ENCODE measurements at places on chromosomes 6 and 20.

GRCh38 chr6:130882370-130882769 is 55.2 kb downstream of the SMLR1 start:
- no peak for DNase-seq

DNA sequence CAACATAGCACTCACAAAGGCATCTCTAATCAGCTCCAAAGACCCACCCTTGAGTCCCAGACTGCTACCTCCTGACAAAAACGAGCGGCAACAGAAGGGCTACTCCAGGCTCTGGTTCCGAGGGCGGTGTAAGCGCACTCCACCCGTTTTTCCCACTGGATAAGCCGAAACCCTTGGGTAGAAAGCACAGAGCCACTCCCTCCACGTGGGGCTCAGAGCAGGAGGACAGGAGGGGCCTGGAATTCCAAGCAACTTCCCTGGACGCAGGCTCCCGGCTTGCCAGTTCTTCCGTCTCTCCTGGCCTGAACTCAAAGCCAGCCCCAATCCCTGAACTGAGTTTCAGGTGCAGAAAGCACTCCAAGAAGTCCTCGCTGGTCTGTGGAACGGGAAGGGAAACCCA is 7.4 kb downstream of the GMEB2 start:
- DNase-seq, result no peak

GRCh38 chr20:32589256-32589655 is 4.1 kb upstream of the NOL4L start:
- no peak for DNase-seq

DNA sequence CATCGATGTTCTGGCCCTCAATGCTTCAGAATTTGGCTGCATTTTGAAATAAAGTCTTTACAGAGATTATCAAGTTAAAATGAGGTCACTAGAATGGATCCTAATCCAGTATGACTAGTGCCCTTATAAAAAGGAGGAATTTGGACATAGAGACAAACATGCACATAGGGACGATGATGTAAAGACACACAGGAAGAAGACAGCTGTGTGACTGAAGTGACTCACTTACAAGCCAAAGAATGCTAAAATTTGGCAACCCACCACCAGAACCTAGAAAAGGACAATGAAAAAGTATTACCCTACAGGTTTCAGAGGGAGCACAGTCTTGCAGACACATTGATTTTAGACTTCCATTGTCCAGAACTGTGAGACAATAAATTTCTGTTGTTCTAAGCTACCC is 322.8 kb upstream of the GJE1 start:
- DNase-seq, result no peak

- peak; percentile 96 for DNase-seq
Observed at GRCh38 chr6:80638213-80639055, 532.0 kb downstream of the BCKDHB start.

- DNase-seq, result no peak
Observed at GRCh38 chr6:72740135-72740534, 118.3 kb downstream of the KCNQ5 start.

- DNase-seq, result no peak
Observed at GRCh38 chr6:148021699-148022098, 320.9 kb upstream of the SASH1 start.

DNA sequence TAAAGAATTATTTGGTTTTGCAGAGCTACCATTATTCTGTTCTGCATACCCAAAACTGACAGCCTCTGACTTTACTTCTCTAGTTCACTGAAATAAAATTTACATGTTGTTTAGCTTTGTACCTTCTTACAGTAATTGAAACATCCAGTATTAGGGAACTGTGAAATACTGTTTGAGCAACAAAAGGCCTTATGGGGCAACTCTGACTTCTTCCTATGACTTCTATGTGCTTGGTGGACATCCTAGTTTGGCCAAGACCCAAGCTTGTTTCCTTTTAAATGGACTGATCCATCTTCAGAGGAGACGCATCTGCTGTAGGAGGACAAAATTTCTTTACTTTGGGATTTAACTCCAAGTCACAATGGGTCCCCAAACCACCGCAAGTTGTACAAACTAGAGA is 44.7 kb downstream of the NR2E1 start:
- no peak for DNase-seq

GRCh38 chr6:114042267-114043016 is 71.5 kb upstream of the HDAC2 start:
- DNase-seq, result no peak

DNA sequence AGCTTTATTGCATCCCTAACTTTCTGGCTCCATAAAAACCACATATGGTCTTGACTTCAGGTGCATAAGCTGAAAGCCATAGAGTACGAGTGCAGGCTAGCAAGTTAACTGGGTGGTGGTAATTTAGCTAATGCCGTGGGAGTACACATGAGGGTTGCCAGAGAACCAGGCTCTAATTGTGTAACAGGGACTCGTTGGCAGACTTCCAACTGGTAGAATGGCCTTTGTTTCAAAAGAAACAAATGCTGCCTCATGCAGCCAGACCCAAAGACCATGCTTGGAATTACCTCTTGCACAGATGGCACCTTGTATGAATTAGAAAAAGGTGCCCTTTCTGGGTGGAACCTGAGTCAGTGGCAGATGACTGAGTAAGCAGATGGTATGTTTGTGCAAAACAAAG is 73.2 kb downstream of the LY86 start:
- peak; percentile 36 for DNase-seq

- no peak for DNase-seq
Observed at GRCh38 chr20:51026269-51026668, 3.4 kb upstream of the KCNG1 start.

DNA sequence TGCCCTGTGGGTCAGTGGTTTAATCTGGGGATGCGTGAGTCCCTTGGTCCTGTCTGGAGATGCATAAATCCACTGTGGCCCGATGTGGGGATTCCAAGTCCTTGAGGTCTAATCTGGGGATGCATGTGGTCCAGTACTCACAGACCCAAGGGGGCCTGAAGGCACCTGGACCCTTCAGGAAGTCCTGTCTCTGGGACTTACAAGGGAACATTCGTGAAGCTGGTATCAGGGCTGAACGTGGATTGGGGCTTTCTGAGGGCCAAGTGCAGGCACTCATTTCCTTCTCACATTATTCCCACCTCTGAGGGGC is 25.2 kb upstream of the GTSF1L start:
- no peak for DNase-seq

Data from skeletal muscle cell (primary cell).